ENCODE measurements at places on chromosomes 1 and 21. TPM values are rescaled to one million over a fixed set of nuclear protein-coding genes. Genes with fewer than 3 reads are reported as not detected.

The HOOK1 gene
- polyA plus RNA-seq = 0.45 TPM

The DNAJC8 gene
- 81.8 TPM for polyA plus RNA-seq

The NBPF4 gene
- 0.25 TPM for polyA plus RNA-seq

The PER3 gene
- 1.6 TPM for polyA plus RNA-seq

The TNNT2 gene
- polyA plus RNA-seq = 0.09 TPM

The PAPPA2 gene
- polyA plus RNA-seq = 0.03 TPM

The LSM10 gene
- 40.3 TPM for polyA plus RNA-seq

The TEX35 gene
- not detected for polyA plus RNA-seq

The PRELP gene
- polyA plus RNA-seq = not detected

The S100A7 gene
- not detected for polyA plus RNA-seq

The CCDC181 gene
- 0.14 TPM for polyA plus RNA-seq

The PPFIA4 gene
- 0.44 TPM for polyA plus RNA-seq

The SWT1 gene
- polyA plus RNA-seq = 1.3 TPM

The PCP4L1 gene
- not detected for polyA plus RNA-seq

The KRTAP13-2 gene
- polyA plus RNA-seq = not detected

The PTAFR gene
- 0.17 TPM for polyA plus RNA-seq

The MCOLN3 gene
- 4.2 TPM for polyA plus RNA-seq

The S100A8 gene
- not detected for polyA plus RNA-seq

The CFAP141 gene
- polyA plus RNA-seq = not detected

The S100A1 gene
- 0.67 TPM for polyA plus RNA-seq

The IGSF3 gene
- polyA plus RNA-seq = 15.9 TPM

The CDC20 gene
- polyA plus RNA-seq = 116 TPM

The PRAMEF10 gene
- not detected for polyA plus RNA-seq

The TNFSF4 gene
- polyA plus RNA-seq = 0.06 TPM

All from A549 (cell line).